ENCODE measurements at places on chromosomes 6 and 20.

DNA sequence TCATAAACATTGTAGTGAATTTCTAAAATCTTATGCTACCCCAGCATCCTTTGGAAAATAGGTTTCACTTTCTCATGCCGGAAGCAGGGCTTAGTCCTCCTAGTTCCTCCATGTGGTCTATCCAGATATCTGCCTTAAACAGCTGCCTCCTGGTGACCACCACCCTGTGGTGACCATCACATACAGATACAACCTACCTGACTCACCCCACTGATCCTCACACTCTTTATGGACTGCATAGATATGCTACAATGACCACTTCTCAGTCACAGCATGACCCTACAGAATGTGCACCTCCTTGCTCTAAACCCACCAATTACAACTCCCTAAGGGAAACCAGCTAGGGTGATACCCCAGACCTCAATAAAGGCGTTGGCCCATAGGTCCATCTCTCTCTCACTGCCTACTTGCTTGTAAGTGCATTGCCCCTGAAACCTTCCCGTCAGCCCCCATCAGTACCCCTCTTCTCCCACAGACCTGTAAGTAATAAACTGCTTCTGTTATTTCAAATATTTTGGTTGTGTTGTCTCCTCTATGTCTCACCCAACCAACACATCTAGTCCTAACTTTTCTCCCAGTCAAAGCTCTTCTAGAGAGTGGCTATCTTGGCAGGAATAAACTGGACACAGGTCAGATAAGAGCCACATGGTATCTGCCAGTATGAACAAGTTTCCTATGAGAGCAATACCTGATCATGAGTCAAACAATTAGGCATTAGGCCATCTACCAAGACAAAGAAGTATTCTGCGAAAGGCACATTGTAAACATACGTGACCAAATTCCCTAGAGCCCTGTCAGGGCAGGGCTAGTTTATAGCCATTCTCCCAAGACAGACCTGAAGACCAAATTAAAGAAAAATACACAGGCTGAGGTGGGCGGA lies 39.4 kb upstream of the PLEKHG1 start:
- no peak for DNase-seq

GRCh38 chr6:6771224-6771945 lies 182.9 kb downstream of the LY86 start:
- no peak for DNase-seq

DNA sequence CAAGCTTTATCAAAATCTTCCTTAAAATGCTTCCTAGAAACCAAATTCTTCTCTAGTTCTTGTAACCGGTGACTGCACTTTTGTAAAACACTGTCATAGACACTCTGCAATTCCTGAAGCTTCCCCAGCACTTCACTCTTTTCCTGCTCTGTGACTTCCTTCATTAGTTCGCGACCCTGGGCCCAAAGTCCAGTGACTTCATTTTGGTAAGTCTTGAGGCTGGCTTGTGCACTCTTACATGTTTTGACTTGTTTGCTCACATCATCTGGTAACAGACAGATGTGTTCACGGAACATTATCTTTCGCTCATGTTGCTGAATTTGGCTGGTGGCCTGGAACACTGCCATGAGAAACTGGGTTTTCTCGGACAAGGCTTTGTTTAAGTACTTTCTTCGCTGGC lies 306.2 kb downstream of the SYNE1 start:
- DNase-seq, result no peak

- DNase-seq, result no peak
Observed at GRCh38 chr20:61355585-61355984, 103.5 kb downstream of the CDH4 start.

DNA sequence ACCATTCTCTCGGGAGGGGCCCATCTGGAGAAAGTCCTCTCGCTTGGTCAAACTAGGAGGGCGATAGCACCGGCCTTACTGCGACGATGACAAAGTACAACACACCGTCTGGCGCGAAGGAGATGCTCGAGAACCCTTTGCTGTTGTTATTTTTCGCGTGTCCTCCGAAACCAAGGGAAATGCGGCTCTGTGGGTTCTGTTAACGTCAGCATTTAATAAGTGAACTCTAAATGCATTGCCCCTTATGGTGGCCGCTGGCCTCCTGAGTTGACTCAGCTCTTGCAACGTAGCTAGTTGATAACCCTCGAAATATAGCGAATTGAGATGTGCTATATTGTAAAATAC lies 577 bp upstream of the SCAND1 start:
- no peak for DNase-seq

Measured in HuH-7 (cell line).